ENCODE measurements at places on chromosomes 7 and 10. TPM values are rescaled to one million over a fixed set of nuclear protein-coding genes. Genes with fewer than 3 reads are reported as not detected.

GRCh38 chr10:16967866-16968415 is 150.7 kb upstream of the RSU1 start:
- no peak for DNase-seq

DNA sequence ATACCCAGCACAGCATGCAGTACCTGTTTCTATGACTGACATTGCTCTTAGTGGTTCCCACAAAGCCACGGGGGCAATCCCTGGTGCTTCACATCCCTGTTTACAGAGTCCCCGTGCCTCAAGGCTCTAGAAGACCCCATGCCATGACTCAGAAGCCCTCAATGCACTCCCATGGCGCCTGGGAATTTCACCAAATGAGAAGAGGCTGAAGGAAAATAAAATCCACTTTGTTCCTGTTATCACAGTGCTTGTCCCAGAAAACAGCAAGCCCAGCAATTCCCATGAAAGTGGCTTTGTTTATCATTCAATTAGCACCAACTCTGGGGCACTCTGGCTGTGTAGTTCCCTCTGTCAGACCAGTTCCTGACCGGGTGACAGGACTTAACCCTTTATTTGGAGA is 268.3 kb downstream of the TNS3 start:
- DNase-seq, result no peak

DNA sequence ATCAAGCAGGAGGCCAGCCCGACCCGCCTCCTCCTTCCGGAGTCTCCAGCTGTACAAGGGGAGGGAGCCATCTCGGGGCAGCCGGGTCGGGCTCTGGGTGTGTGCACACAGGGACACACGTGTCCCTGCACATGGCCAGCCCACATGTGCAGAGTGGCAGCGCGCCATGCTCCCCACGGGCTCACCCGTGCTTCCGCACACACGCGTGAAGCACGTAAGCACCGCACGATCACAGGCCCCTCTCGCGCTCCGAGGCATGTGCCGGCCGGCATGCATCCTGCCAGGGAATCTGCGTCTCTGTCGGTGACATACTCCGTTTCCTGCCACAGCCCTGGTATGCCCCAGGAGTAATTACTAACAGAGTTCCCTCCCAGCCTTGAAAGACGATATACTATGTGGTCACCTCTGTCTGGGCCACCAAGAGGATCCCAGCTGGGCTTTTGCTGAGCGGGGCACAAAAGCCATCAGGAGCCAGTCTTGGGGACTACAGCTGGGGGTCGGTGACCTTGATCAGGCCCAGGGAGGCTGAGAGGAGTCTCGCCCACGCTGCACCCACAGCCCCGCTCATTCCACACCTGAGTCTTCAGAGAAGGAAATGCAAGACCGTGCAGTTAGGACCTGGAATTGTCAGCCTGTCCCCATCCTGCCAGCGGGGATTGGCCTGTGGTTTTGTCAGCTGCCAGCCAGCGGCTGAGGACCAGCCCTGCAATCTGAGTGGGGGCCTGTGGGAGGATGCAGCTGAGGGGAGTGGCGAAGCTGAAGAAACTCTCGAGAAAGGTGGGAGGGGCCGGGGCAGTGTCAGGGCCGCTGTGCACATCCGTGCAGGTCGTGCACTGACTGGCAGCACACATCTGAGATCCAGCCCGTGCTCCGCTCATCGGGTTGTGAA is 11.0 kb upstream of the LFNG start:
- no peak for DNase-seq

GRCh38 chr10:33623669-33624068 is 289.2 kb upstream of the NRP1 start:
- DNase-seq, result no peak

DNA sequence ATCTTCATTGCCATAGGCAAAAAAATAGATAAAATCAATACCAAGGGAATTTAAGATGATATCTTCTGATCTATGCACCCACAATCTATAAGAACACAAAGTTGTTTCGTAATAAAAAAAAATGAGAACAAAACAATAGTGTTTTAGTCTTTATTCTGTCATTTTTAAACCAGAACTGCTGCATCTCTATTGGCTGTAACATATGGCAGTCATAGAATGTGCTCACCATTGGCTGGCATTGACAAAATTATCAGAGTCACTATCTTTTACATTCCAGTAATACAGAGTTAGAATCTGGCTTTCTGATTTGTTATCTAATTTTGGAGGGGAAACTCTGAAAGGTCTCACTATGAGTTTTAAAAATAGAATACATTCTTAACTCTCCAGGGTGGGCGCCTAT is 138.6 kb upstream of the CCDC6 start:
- DNase-seq, result no peak

GRCh38 chr7:11784769-11785536 is 47.0 kb downstream of the THSD7A start:
- no peak for DNase-seq

GRCh38 chr10:63436225-63436624 is 29.6 kb downstream of the JMJD1C start:
- DNase-seq, result no peak

GRCh38 chr7:6460990-6461584 is 13.3 kb upstream of the DAGLB start:
- DNase-seq, result no peak

- DNase-seq, result no peak
Observed at GRCh38 chr7:154652564-154652963, 350.4 kb downstream of the PAXIP1 start.

DNA sequence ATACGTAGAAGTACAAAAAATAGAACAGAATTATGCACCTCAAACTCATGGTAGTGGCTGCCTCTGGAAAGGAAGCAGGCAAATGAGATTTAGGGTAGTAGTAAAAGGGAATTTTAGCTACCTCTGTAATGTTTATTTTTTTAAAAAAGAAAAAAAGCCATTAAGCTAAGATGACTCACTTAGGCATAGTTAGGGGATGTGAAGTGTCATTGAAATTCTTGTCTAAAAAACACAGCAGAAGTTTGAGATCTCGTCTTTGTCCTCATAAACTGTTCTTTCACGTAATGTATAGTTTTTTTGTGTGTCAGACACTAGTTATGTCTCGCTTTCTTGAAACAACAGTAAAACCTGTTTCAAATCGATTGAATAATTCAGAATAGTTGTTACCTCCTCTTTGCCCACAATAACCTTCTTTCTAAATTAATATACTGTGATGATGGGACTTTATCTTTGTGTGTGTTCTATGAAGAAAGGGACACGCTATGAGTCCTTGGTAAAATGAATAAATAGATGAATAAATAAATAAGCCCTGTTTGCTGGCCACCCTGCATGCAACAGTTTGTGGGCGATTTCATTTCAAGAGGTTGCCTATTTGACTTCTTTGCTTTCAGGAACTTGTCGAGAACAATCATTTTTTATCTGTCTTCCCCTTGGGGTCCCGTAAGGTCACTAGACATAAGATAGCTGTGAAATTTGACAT is 14.5 kb upstream of the FBXW4 start:
- no peak for DNase-seq

GRCh38 chr7:16129431-16130110 is 291.8 kb downstream of the CRPPA start:
- DNase-seq, result no peak

GRCh38 chr7:150384406-150385301 is 5.5 kb downstream of the ZNF775 start:
- no peak for DNase-seq

- no peak for DNase-seq
Observed at GRCh38 chr10:73262105-73262730, 9.8 kb upstream of the MRPS16 start.

GRCh38 chr10:24370877-24371276 is 161.9 kb downstream of the KIAA1217 start:
- DNase-seq, result no peak

- DNase-seq, result no peak
Observed at GRCh38 chr10:123514996-123515395, 151.2 kb upstream of the GPR26 start.

DNA sequence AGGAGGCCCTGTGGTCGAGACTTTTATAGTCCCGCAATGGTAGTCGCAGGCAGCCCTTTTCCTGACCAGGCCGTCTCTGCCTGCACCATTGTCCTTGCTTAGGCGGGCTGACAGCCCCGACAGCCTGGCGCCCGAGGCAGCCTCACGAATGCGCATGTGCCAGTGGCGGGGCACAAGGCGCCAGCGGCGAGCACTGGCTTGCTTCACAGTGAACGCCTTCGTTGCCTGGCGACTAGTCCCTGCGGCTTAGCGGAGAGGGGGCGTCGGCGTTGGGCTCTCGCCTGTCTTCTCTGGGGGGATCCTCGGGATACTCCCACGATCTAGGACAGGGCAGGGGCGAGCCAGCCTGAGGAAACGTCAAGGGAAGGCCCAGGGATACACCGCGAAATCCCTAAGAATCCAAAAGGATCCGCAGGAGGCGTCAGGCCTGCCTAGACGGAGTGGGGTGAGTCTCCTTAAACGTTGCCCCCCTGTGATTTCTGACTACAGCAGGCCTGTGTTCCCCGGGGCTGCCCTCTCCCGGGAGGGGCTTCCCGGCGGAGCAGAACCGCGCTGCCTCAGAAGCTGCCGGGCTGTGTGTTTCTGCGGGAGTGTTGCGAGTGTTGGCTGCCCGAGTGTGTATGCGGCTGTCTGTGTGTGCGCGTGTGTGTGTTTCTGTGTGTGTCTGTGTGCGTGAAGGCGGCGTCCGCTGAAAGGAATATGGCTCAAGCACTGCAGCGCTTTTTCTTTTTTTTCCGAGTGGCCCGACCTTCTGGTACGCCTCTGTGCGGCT is 20.5 kb upstream of the ZNF273 start:
- peak; percentile 74 for DNase-seq

- no peak for DNase-seq
Observed at GRCh38 chr10:48507933-48508790, 96.7 kb downstream of the ARHGAP22 start.

DNA sequence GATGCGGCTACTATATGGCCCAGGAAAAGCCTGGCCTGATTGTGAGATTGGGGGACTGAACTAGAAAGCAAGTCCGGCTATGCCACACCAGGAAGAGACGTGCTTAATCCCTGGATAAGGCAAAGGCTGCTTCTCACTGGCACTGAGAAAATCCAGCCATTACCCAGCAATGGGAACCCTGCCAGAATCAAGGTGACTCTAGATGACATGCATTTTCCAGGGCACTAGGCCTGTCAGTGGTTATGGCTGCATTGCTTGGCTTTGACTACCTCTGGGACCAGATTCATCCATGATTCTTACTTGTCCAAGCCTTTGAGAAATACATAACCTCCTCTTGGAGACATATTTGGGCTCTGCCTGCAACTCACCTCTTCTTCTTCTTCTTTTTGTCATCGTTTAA is 317.2 kb downstream of the GRID1 start:
- DNase-seq, result no peak

DNA sequence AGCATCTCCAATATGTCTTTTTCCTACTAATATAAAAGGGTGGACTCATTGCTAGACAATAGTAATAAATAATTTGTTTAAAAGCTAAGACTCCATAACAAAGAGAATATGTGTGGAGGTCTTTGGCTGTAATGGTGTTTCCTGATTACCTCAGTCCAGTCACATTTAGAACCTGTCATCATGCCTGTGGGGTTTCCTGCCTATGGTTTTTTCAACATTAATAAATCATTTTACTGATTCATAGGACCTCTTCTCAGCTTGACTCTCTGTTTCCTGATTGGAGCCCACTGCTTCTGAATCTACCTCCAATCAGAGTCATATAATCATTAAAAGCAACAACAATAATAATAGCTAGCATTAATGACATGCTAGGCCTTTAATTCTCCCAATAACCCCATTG is 52.4 kb upstream of the GNAI1 start:
- no peak for DNase-seq

- peak; percentile 66 for DNase-seq
Observed at GRCh38 chr10:78974617-78975317, 94.0 kb upstream of the ZMIZ1 start.

- DNase-seq, result no peak
Observed at GRCh38 chr7:44077681-44078091, 4.6 kb downstream of the POLM start.

DNA sequence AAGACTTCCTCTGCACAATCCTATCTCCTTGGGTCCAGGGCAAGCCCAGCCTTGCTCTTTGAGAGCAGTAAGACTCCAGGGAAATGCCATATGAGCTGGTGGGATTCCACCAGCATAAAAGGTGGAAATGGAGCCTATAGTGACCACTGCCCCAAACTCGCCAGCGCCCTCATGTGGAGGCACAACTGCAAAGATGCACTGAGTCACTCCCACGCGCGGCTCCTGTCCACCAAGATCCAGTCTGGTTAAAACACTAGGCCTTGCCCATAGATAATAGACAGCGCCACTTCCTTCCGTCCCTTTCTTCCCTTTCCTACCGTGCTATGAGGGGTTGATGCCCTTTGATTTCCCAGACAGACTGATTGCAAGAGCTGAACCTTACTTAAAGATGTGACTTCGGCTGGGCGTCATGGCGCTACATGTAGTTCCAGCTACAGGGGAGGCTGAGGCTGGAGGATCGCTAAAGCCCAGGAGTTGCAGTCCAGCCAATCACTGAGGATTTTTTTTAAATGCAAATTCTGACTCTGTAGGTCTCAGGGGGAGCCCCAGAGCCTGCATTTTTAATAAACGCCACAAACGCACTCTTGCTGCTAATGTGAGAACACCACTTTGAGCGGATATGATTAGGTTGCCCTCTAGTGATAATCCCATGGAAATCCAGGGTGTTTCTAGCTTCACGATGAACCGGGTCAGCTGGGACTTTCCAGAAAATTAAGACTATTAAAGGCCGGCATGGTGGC is 136.5 kb downstream of the EPC1 start:
- peak; percentile 16 for DNase-seq

DNA sequence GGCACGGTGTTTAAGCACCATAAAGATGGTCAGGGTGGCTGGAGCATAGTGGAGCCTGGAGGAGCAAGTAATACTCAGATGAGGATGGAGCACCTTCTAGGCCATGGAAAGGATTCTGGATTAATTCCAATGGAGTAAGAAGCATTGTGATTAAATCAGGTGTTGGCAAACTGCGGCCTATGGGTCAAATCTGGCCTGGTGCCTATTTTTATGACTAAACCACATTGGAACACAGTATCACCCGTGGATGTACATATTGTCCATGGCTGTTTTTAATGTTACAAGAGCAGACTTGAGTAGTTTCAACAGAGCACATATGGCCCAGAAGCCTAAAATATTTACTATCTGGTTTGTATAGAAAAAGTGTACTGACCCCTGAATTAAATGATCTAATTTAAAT is 49.9 kb upstream of the TMEM248 start:
- no peak for DNase-seq

DNA sequence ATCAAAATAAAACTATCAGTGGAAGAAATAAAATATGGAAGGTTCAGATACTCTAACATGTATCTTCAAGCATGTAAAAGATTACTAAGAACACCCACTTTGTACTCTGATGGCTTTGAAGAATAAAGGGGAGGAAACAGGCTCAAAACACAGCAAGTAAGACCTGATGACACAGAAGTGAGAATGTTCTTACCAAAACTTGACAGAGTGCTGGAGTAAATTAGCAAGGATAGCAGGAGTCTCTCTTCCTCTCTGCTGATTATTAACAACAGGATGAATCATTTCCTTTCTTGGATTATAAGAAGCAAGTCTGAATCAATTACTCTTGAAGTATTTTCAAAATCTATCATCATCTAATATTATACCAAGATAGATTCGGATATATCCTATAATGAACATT is 47.5 kb downstream of the GLI3 start:
- DNase-seq, result no peak

Gene LRRN3
- 6.3 TPM for total RNA-seq

Gene TRIL
- 1.4 TPM for total RNA-seq

Gene DLX6
- not detected for total RNA-seq

Gene OPALIN
- not detected for total RNA-seq

Gene TEX36
- not detected for total RNA-seq

Gene GJD4
- total RNA-seq, result not detected

Gene SPDYE2B
- not detected for total RNA-seq

Gene MOGAT3
- not detected for total RNA-seq

Gene GIMAP8
- not detected for total RNA-seq

Gene TSPAN33
- total RNA-seq, result 6.6 TPM

Gene SLC26A5
- not detected for total RNA-seq

Measured in glutamatergic neuron (in vitro differentiated cells).